ENCODE measurements at places on chromosomes 12 and 14. TPM values are rescaled to one million over a fixed set of nuclear protein-coding genes. Genes with fewer than 3 reads are reported as not detected.
A peak's percentile ranks its signal among the peaks of the same experiment; 100 is the strongest.

DNA sequence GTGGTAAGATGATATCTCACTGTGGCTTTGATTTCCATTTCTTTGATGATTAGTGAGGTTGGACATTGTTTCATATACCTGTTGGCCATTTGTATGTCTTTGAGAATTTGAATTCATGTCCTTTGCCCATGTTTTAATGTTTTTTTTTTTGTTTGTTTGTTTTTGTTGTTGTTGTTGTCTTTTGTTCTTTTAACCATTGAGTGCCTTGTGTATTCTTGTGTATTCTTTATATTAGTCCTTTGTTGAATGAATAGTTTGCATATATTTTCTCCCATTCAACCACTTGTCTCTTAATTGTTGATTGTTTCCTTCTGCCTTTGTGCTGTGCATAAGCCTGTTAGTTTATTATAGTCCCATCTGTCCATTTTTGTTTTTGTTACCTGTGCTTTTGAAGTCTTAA lies 71.9 kb downstream of the FBXO33 start:
- no peak overlapping the region for H3K4me3 ChIP-seq
- no peaks in the 10 kb centered on the region for H3K27me3 ChIP-seq
- H3K4me1 ChIP-seq: no peaks in the 10 kb centered on the region
- H3K27ac ChIP-seq: no peak overlapping the region
- DNase-seq: no peak

GRCh38 chr12:5138256-5138655 lies 94.6 kb downstream of the KCNA5 start:
- no peak overlapping the region for H3K4me3 ChIP-seq
- H3K4me1 ChIP-seq: no peaks in the 10 kb centered on the region

DNA sequence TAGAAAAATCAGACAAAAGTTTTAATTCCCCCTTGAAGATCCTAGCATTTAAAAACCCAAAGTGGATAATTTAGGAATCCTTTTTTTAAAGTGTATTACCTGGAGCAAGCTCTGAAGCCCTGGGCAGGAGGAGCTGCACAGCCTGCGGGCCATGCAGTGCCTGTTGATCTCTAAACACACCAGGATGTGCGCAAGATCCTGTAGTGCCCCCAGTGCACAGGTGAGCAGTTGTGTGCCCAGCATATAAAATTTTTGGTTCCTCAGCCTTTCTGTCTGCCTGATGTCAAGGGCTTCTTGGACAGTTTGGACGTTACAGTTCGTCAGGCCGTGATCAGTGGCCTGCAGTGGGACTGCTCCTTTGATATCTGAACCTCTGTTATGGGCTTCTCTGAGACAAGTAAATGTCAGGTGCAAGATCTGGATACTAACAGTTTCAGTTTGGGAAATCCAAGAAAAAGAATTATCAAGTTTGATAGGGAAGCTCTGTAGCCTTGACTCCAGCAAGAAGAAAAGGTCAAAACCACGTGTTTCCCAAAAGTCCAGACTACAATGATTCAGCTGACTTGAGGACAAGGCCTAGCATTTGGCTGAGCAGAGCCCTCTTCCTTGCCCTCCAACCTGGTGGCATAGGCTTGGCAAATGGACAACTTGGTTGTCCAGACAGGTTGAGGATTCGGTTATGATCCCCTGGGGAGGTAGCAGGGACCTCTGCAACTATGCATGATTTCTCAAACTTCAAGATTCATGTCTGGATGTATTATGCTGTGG lies 1.0 kb downstream of the ATXN7L3B start:
- DNase-seq: peak; percentile 60
- peak overlapping the region; percentile 93 for H3K27ac ChIP-seq
- H3K27me3 ChIP-seq: no peaks in the 10 kb centered on the region
- H3K4me1 ChIP-seq: peaks cover 39% of the 10 kb centered on the region
- peak overlapping the region; percentile 90 for H3K4me3 ChIP-seq

- peaks cover 30% of the 10 kb centered on the region for H3K27me3 ChIP-seq
- H3K4me3 ChIP-seq: peak overlapping the region; percentile 71
- H3K27ac ChIP-seq: peak overlapping the region; percentile 87
- peak; percentile 73 for DNase-seq
- H3K4me1 ChIP-seq: peaks cover 63% of the 10 kb centered on the region
Observed at GRCh38 chr12:13179211-13180074, 17.1 kb upstream of the EMP1 start.

GRCh38 chr14:73678698-73679097 lies 33.9 kb downstream of the DNAL1 start:
- no peaks in the 10 kb centered on the region for H3K4me1 ChIP-seq
- no peak overlapping the region for H3K4me3 ChIP-seq
- no peak overlapping the region for H3K27ac ChIP-seq
- H3K27me3 ChIP-seq: no peaks in the 10 kb centered on the region

DNA sequence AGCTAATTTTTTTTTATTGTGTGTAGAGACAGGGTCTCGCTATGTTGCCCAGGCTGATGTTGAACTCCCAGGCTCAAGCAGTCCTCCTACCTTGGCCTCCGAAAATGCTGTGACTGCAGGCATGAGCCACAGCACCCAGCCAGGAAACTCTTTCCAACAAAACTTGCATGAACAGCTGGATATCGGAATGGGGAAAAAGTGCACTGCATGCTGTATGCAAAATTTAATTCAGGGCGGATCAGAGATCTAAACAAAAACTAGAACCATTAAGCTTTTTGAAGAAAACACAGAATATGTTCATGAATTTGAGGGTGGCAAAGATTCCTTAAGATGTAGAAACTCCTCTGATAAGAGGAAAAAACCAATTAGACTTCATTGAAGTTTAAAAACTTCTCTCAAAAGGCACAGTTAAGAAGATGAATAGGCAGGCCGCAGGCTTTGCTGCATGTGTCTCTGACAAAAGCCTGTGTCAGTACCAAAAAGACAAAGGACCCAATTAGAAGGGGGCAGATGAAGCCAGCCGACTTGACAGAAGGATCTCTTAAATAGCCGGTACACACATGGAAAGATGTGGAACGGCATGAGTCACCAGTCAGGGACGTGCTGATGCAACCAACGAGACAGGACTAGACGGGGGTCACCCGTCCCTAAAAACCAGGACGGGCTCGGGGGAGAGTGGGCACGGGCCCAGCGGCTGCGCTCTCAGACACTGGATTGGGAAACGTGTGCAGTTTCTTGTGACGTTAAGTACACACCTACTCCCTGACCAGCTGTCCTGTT lies 34.8 kb upstream of the MMP17 start:
- no peak overlapping the region for H3K4me3 ChIP-seq
- H3K36me3 ChIP-seq: peaks cover 37% of the 10 kb centered on the region
- no peak for DNase-seq
- no peaks in the 10 kb centered on the region for H3K27me3 ChIP-seq

DNA sequence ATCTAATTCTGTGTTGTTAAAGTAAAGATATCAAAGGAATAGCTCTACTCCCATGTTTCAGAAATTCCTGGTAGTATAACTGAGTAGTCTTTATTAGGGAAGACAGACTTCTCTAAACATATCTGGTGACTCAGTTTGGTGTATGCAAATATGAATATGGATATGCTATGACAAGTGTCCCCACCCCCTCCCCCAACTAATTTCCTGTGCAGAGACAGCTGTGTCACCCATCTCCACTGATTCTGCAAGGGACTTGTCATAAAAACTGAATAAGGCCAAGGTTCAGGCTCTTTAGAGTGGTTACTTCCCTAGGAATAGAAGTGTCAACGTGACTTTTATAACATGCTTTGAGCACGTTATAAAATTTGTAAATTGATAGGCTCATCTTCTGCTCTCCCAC lies 429.1 kb downstream of the DAD1 start:
- no peaks in the 10 kb centered on the region for H3K27me3 ChIP-seq
- H3K4me3 ChIP-seq: no peak overlapping the region
- H3K36me3 ChIP-seq: peaks cover 2% of the 10 kb centered on the region
- DNase-seq: peak; percentile 26

DNA sequence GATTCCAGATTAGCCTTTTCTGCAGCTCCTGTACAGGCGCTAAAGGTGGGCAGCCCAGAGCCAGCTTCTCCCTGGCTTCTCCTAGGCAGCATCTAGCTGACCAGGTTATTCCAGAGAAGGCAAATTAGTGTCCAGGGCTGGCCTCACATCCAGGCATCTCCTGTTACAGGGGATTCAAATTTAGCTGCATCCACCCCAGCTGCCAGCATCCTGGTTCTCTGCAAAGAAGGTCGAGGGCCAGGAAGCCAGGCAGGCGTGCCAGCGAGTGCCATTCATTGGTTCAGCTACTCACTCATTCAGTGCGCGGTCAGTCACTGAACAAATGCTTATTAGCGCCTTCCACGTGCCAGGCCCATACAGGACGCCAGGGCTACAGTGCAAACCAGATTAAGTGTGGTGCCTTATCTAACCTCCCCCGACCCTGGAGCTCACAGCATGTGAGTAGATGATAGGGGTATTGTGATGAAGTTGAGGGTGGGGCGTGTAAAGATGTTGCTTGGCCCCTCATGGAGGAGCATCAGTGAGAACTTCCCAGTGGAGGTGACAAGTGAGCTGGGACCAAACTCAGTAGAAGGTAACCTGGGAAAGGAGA lies 15.7 kb upstream of the FAM222A start:
- H3K4me1 ChIP-seq: peaks cover 4% of the 10 kb centered on the region
- no peak overlapping the region for H3K27ac ChIP-seq
- H3K36me3 ChIP-seq: no peaks in the 10 kb centered on the region
- no peak overlapping the region for H3K4me3 ChIP-seq
- peaks cover 7% of the 10 kb centered on the region for H3K27me3 ChIP-seq
- no peak for DNase-seq

- H3K27ac ChIP-seq: no peak overlapping the region
- DNase-seq: no peak
- peaks cover 30% of the 10 kb centered on the region for H3K4me1 ChIP-seq
- H3K4me3 ChIP-seq: no peak overlapping the region
Observed at GRCh38 chr12:89393551-89394121, 41.3 kb upstream of the DUSP6 start.

- peak within 1 kb of the TSS; percentile 94 for H3K27ac ChIP-seq
- peaks cover 29% of the 10 kb centered on the region for H3K36me3 ChIP-seq
- peaks cover 56% of the 10 kb centered on the region for H3K4me1 ChIP-seq
- peak; percentile 88 for DNase-seq
Observed at GRCh38 chr12:111405859-111406473, at the start of gene SH2B3. SH2B3 (plus strand) TSS chr12:111405923; CDS start chr12:111418146, 12,223 bp downstream.

- no peaks in the 10 kb centered on the region for H3K27me3 ChIP-seq
- H3K4me3 ChIP-seq: no peak overlapping the region
- peaks cover 44% of the 10 kb centered on the region for H3K4me1 ChIP-seq
- no peak overlapping the region for H3K27ac ChIP-seq
- peaks cover 28% of the 10 kb centered on the region for H3K36me3 ChIP-seq
- DNase-seq: no peak
Observed at GRCh38 chr14:96803958-96804357, 6.8 kb downstream of the VRK1 start.

DNA sequence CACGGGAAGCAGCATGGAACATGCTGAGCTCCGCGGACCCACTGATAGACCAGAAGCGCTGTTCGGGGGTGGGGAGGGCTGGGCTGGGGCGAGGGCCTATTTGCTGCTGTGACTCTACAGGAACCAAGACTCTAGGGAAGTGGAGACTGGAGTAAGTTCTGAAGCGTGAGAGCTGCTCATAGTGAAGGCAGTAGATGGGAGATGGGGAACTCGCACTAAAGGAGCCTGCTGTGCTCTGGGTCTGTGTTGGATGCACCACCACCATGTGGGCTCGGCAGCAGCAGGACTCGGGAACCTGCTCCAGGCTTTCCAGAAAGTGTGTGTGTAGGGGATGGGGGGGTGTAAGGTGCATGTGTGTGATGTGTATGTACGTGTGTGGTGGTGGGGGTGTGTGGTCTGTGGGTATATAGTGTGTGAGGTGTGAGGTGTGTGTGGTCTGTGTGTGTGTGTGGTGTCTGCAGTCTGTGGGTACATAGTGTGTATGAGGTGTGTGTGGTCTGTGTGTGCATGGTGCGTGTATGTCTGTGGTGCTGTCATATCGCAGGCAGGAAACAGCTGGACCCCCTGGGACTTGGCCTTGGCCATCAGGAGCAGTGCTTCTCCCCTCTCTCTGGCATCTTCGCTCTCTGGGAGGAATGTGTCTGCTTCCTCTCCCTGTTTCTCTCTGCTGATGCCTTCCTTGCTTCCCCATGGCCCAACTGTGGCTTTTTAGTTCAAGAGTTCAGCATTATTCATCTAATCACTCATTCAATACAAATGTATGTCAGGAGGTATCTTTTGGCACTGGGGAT lies 378.9 kb downstream of the FUT8 start:
- peak; percentile 24 for DNase-seq
- peaks cover 20% of the 10 kb centered on the region for H3K27me3 ChIP-seq
- no peak overlapping the region for H3K4me3 ChIP-seq

DNA sequence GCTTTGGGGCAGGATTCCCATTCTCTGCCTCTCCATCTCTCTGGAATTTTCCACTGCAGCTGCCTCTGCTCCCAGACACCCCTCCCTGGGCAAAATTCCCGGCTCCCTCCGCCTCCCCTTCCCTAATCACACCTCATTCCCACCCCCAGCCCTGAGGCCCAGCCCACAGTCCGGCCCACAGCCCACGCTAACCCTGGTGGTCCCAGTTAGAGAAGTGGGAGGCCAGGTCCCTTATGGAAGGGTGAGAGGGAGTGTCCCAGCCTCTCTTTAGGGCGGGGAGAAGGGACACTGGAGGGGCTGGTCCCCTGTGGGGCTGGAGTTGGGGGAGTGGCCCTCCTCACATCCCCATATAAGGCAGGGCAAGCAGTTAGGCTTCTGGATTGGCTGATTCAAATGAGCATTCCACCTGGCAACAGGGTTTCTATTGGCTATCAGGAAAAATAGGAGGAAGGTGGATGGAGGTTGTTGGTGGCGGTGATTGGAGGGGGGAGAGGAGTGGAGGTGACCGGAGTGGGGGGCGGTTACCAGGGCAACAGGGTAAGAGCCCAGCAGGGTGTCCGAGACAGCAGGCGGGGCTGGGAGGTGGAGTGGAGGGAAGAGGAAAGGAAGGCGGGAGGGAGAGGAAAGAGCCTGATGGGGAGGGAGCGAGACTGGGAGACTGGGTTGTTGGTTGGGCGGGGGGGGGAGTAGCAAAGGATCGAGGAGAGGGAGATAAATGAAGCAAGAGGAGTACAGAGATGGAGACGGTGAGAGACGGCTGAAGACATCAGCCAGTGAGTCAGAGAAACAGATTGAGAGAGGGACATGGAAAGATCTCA lies 1.9 kb upstream of the PTMS start:
- H3K27ac ChIP-seq: peak overlapping the region; percentile 23
- peak overlapping the region; percentile 19 for H3K4me3 ChIP-seq
- DNase-seq: peak; percentile 75
- H3K27me3 ChIP-seq: peaks cover 43% of the 10 kb centered on the region
- H3K36me3 ChIP-seq: no peaks in the 10 kb centered on the region

- no peak for DNase-seq
- H3K4me1 ChIP-seq: peaks cover 18% of the 10 kb centered on the region
- H3K36me3 ChIP-seq: no peaks in the 10 kb centered on the region
Observed at GRCh38 chr14:95260537-95261361, 59.0 kb downstream of the CLMN start.

GRCh38 chr12:93573552-93574223 lies 1.2 kb downstream of the SOCS2 start:
- H3K27me3 ChIP-seq: peaks cover 7% of the 10 kb centered on the region
- H3K4me1 ChIP-seq: peaks cover 35% of the 10 kb centered on the region
- H3K4me3 ChIP-seq: peak overlapping the region; percentile 89
- peak overlapping the region; percentile 2 for H3K27ac ChIP-seq

The ANKRD33 gene
- total RNA-seq: not detected

The SDS gene
- total RNA-seq: not detected

The PRB2 gene
- not detected for total RNA-seq

The PAWR gene
- 6.5 TPM for total RNA-seq

The CCDC175 gene
- total RNA-seq: not detected

The CLEC4C gene
- not detected for total RNA-seq

The ESRRB gene
- total RNA-seq: not detected

Data from activated CD8-positive, alpha-beta T cell treated with anti-CD3 and anti-CD28 coated beads, Interleukin-2, amount 10 ng/mL, durations not matched to agents 7 days and 5 days (primary cell).